ENCODE measurements at places on chromosomes 5 and 9. TPM values are rescaled to one million over a fixed set of nuclear protein-coding genes. Genes with fewer than 3 reads are reported as not detected.
A peak's percentile ranks its signal among the peaks of the same experiment; 100 is the strongest.

TMC1 gene
- 0.21 TPM for total RNA-seq

- no peak for DNase-seq
These were observed 101.5 kb downstream of the SEMA5A start for GRCh38 chr5:9444346-9444745.

PCDHB5 gene
- total RNA-seq, result 4.8 TPM

PCDHB4 gene
- 3.3 TPM for total RNA-seq

FGF18 gene
- 3.1 TPM for total RNA-seq

- no peak for DNase-seq
These were observed 9.9 kb upstream of the B4GALT1 start for GRCh38 chr9:33177086-33177485.

CDH9 gene
- not detected for total RNA-seq

PCDHGA8 gene
- 7.3 TPM for total RNA-seq

LTC4S gene
- total RNA-seq, result 4.0 TPM

- no peak for DNase-seq
These were observed 44.8 kb downstream of the PTPN3 start for GRCh38 chr9:109453210-109453842.

SHOC1 gene
- total RNA-seq, result 0.40 TPM

PCSK1 gene
- total RNA-seq, result 2.2 TPM

DNA sequence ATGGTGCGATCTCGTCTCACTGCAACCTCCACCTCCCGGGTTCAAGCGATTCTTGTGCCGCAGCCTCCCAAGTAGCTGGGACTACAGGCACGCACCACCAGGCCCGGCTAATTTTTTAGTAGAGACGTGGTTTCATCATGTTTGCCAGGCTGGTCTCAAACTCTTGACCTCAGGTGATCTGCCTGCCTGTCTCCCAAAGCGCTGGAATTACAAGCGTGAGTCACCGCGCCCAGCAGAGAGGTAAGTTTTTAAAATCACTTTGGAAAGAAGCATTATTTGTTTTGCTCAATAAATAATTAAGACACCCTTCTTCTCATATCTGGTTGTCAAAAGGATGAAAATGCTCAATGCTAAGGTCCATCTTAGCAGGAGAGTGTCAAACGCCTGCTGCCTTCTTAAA lies 48.5 kb upstream of the STXBP1 start:
- DNase-seq, result no peak

- DNase-seq, result no peak
These were observed 10.5 kb upstream of the ZNF354A start for GRCh38 chr5:178740921-178741320.

GRCh38 chr5:59367791-59368394 lies 525.6 kb downstream of the PDE4D start:
- peak; percentile 91 for DNase-seq

SOX30 gene
- total RNA-seq, result not detected

GRCh38 chr9:32590898-32591297 lies 17.9 kb upstream of the NDUFB6 start:
- no peak for DNase-seq

GRCh38 chr5:103962023-103962422 lies 399.4 kb upstream of the NUDT12 start:
- no peak for DNase-seq

CTNND2 gene
- total RNA-seq, result 2.2 TPM

DNA sequence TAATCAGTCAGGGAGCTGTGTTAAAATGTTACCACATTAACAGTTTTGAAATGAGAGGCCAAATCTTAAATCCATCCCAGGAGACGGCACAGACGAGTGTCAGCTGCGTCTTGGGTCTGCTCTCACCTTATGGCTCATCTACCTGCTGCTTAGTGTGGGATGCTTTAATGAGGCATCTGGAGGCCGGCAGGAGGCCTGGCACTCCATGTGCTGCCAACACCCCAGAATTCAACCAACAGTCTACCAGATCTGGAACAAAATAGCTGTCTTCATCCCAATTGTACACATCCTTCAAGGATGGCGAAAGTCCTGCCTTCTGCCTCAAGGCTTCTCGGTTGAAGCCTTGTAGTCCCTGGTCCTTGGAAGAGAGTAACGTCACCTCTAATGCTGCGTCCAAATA lies 12.0 kb downstream of the PRKACG start:
- DNase-seq, result no peak

TDRD7 gene
- total RNA-seq, result 12.4 TPM

SLC25A48 gene
- not detected for total RNA-seq

DNA sequence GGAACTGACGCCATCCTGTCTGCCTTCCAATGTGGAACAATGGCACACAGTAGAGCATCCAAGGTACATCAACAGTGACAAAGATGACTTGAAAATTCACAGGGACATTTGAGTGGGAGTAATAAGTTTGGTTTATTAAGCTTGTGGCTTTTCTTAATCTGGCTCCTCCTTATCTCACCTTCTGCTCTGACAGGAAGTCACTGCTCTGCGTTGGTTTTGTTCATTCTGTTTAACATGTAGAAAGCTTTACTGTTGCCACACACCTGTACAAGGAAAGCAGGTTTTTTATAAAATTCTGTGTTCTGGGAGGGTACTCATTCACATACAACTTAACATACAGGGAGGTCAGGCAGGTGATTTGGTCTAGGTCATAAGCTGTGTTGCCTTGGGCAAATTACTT lies 1.6 kb upstream of the GZMK start:
- DNase-seq, result no peak

DNA sequence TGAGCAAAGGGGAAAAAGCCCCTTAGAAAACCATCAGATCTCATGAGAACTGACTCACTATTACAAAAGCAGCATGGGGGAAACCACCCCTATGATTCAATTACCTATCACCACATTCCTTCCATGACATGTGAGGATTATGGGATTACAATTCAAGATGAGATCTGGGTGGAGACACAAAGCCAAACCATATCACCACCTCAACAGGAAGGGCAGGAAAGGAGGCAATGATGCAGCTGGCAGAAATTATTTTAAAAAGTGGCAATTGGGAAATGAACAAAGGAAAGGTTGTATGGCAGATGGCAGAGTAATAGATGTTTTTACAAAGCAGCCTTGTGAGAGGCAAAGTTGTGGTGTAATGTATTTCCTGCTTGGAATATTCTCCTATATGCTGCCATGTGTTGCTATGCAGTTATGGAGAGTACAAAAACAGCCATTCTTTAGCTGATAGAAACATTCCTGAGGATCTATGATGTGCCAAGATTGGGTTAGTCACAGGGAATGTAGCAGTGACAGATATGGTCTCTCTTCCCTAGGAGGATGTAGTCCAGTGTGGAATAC lies 138.8 kb downstream of the SMC2 start:
- no peak for DNase-seq

TMEM38B gene
- total RNA-seq, result 8.9 TPM

DNA sequence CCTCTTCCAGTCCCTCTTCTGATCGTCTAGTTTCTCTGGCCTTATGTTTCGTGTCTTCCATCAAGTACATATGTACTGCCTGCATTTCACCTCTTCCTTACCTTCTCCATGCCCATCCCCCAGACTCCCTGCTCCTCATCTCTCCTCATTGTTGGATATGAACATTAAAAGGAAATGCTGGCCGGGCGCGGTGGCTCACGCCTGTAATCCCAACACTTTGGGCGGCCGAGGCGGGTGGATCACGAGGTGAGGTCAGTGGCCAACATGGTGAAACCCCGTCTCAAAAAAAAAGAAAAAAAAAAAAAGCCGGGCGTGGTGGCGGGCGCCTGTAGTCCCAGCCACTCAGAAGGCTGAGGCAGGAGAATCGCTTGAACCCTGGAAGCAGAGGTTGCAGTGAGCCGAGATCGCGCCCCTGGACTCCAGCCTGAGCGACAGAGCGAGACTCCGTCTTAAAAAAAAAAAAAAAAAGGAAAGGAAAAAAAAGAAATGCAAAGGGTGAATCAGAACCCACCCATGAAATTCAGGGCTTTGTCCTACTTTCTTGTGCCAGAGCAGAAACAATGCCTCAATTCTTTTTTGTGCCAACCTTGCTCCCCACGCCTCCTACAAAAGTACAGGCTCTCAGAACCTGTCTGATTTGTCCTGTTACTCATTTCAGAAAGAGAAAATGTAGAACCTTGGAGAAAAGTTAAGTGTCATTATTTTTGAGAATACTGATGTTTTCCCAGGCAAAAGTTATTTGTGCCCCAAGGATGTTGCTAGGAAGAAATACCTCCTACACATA lies 1.5 kb upstream of the ZFR start:
- DNase-seq, result no peak

DNA sequence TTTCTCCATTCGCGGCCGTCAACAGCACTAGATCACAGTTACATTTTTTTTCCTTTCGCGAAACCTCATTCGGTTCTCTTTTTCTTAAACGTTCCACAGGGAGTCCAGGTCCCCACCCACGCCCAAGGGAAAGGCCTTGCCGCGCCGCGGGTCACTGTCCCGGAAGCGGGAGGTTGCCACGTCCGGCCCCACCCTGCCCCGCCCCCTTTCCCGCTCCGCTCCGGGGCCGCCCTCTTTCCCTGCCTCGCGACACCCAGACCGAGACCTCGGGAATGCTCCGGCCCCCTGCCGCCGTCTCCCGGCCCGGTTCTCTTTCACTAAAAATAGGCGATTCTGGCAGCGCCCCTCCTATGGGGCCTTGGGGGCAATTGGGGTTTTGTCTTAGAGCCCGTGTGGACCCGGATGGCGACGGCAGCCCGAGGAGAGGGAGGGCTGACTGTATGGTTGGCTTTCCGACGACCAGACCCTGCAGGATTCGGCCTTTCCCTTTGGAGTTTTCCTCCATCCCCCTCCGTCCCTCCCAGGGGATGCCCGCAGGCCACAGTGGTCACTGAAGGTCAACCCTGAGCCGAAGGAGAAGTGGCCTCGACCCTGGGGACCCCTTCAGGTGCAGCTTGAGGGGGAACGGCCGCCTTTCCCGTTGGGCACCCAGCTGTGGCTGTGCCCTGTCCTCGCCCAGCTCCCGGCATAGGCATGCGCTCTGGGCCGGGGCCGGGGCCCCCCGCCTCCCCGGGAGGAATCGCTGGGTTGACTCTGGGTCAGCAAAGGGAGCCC lies 2.8 kb upstream of the RACK1 start:
- peak; percentile 93 for DNase-seq

- no peak for DNase-seq
These were observed 65.0 kb downstream of the ZNF462 start for GRCh38 chr9:106927916-106928315.

DNA sequence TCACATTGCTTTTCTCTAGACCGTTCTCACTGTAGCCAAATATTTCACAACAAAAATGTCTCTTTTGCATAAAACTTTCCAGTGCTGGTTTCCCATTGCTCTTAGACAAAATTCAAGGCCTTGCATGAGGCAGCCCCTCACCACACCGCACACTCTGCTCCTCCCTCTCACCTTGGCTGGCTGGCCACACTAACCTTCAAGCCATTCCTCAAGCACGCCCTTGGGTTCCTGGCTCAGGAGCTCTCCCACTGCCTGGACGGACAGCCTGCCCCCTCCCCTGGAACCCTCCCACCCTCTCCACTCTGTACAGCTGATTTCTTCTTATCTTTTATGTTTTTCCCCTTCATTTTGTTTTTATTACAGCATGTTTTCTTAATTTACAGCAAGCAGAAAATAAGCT lies 83.2 kb downstream of the PDZD2 start:
- no peak for DNase-seq

DNA sequence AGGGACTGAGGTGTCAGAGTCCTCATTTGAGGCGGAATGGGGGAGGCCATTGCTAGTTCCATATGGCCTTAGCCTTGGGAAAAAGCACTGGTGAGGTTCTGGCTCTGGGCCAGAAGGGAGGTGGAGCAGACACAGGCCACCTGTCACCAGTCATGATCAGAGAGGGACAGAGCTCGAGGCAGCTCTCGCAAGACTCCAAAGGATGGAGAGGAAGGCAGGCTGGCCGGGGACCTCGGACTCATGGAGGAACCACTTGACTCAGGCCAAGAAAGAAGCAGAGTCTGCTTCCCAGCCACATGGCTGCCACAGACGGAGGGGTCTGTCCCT lies 29.2 kb upstream of the NSMF start:
- peak; percentile 87 for DNase-seq

CDC14B gene
- 11.5 TPM for total RNA-seq

CLK4 gene
- 21.8 TPM for total RNA-seq

ZNF483 gene
- 4.8 TPM for total RNA-seq

DNA sequence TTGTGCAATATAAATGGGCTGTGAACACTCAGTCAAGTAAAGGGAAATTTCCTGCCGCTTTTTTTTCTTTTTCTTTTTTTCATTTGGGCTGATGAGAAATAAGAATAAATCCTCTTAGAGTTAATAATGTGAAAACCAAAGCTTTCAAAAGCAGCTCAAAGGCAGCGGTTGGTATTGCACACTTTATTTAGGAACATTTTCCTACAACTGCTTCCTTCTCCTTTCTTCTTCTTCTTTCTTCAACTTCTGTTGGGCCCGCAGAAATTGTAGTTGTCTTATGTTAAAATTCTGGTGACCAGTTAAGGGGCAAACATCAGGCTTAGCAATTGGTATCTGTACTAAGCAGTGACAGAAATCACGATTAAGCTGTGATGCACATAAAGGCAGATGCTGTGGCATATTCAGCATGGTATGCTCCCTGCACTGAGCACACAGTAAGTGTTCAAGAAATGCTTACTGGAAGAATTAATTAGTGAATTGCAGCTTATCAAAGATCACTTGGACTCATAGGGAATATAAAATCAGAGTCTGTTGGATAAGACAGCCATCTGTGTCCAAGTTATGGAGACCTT lies 85.4 kb downstream of the ANKRD55 start:
- no peak for DNase-seq

PIP5K1B gene
- total RNA-seq, result 28.2 TPM

- no peak for DNase-seq
These were observed 606.9 kb downstream of the EBF1 start for GRCh38 chr5:158492841-158493242.

DNA sequence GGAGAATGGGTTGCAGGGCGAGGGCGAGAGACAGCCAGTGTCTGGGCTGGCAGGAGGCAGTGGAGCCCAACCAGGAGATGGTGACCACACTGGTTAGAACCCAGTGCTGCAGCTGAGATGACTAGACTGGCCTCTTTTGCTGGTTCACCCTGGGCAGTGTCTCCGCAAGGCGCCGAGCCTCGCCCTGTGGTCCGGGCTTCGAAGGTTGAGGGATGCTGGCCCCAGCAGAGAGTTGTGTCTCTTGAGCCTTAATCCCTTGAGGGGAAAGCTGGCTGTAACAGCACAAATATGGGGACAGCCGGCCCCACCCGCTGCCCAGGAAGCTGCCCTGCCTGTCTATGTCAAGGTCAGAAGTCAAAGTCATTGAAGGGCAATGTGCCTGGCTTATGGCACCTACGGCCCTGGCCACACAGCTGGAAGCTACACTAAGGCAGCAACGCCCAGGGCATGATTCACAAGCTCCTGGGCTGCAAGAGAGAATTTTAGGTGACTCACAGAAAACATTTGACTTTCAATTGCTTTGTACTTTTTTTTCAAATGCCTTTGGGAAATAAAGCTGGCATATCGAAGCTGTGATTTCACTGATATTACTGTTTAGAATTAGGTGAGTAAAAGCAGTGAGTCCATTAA lies 33.3 kb downstream of the NKX2-5 start:
- no peak for DNase-seq

FAM169A gene
- total RNA-seq, result 2.3 TPM

All from lung (tissue), 17 donors.